ENCODE measurements at places on chromosomes 5 and 9. TPM values are rescaled to one million over a fixed set of nuclear protein-coding genes. Genes with fewer than 3 reads are reported as not detected.

The C9orf153 gene
- total RNA-seq = 0.30 TPM

The PCDHA8 gene
- total RNA-seq = 0.23 TPM

The ARSI gene
- 0.36 TPM for total RNA-seq

The MTX3 gene
- total RNA-seq = 13.0 TPM

The ASPN gene
- total RNA-seq = 9.8 TPM

The ANKRD31 gene
- total RNA-seq = 0.38 TPM

DNA sequence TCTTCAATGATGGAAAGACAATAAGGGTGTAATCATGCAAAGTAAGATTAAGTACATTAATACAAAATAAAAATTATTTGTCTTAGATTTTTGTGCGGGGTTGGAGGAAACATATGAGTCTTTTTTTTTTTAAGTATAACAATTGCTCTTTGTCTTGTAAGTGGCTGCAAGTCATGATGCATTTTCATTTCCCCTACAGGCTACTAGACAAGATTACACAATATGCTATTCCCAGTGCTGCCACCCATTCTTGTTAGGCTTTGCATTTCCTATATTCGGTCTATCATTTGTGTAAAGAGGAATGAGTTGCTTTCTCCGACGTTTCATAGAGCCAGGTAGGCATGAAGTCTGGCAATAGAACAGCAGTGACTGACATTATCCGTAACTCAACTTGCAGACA, 294.2 kb upstream of the CYLC2 start:
- DNase-seq = no peak

DNA sequence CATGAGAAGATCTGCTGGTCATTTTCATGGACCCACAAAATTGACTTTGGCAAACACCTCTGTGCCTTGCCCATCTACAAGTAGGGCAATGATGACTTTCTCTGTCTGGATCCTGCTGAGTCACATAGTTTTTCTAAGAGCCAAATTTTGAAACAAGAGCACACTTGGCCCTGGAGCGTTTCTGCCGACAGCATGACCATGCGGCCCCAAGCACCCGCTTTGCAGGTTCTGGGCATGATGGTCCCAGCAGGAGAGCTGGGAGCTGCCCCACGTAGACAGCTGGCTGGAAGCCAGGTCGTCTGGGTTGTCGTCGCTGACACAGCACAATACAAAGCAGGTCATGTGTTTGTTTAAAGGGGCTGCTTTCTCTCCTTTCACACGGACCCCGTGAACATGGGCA, 159.8 kb downstream of the SYK start:
- DNase-seq = no peak

DNA sequence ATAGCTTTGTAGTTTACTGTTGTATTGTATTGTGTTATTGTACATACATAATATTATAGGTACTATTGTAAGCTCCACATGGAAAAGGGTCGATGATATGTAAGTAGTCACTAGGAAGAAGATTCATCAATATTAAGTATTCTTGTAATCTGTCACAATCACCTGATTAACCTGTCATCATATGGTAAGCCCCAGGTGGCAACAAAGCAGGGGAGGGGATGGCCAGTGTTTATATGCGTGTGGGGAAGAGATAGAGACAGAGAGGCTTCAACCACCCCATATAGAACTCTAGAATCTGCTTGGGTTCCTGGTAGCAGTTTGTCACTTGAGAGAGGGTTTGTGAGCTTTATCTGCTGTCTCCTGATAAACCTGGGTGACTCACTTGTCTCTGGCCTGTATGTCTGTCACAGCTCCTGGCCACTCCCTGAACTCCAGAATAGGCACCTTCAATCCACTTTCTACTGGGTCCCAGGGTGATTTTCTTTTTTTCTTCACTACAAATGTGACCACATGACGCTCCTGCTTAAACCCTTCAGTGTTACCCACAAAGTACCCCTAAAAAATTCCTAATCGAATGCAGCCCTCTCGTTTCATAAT, 48.9 kb upstream of the CPEB4 start:
- DNase-seq = no peak

GRCh38 chr9:95627802-95628201, 111.0 kb upstream of the PTCH1 start:
- no peak for DNase-seq

DNA sequence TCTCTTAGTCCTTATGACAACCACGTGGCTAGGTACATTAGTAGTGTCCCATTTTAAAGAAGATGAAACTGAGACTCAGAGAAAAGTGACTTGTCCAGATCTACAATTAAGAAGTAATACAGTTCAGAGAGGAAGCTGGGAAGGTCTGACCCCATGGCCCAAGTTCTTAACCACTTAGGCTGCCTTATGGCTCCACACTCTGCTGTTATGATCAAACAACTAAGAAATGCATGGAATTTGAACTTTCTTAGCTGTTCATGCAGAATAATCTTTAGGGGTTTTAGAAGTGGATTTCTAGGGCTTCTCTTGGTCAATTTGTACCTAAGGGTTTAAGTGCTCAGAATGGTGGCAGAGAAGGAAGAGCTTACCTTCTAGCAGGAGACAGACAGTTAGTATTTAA, 128.0 kb upstream of the MSX2 start:
- DNase-seq = no peak

DNA sequence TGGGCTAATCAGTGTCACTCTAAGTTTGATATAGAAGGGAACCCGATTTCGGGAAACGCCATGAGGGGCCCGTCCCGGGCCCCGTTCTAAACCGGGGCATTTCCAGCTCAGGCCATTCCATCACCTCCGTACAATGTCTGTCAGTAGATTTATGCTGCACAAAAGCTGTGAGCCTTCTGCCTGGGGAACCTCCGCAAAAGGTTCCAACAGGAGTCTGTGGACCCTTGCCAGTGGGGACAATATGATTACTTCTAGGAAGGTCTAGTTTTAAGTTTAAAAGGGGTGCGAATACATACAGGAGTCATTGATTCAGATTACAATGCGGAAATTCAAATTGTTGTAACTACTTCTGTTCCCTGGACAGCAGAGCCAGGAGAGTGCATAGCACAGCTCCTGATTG, 57.6 kb downstream of the RAPGEF1 start:
- DNase-seq = no peak

GRCh38 chr9:127280880-127281660, 16.5 kb downstream of the GARNL3 start:
- no peak for DNase-seq

GRCh38 chr9:131984564-131984963, 95.1 kb downstream of the MED27 start:
- no peak for DNase-seq

GRCh38 chr9:318646-319045, 104.0 kb downstream of the DOCK8 start:
- no peak for DNase-seq

GRCh38 chr9:88653406-88653805, 118.4 kb downstream of the NXNL2 start:
- DNase-seq = no peak

DNA sequence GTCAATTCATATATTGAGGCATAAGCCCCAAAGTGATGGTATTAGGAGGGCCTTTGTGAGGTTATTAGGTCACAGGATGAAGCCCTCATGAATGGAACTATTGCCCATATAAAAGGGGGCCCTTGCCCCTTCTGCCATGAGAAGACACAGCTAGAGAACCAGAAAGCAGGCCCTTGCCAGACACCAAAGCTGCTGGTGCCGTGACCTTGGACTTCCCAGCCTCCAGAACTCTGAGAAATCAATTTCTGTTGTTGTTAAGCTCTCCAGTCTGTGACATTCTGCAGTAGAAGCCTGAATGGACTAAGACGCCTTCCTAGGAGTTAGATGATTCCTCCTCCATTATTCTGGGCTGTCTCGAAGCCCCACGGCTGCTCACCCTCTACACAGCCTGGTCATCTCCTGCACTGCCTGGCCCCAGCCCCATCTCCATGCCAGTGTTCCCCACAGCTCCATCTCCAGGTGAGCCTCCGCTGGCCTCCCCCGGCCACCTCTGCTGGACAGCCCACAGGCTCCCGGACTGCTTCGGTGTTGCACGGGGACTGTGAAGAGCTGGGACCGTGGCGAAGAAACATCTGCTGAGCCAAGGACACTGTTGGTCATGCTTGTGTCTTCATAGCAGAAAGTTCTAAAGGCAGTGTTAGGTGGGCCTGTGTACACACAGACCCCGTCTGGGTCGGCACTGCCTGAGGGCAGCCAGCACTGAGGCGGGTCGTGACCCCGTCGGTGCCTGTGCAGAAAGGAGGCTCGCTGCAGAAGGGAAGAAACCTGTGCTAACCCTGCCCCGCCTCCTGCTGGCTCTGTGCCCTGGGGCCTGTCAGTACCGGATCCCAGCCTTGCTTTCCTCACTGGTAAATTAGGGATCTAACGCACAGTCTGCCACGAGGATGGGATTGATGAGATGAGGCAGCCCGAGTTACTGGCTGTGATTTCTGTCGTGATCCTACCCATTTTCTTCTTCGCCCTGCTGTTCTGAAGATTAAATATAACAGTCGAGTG, 55.1 kb upstream of the CNOT6 start:
- no peak for DNase-seq

- no peak for DNase-seq
Measured at GRCh38 chr9:127390248-127390545, 6.8 kb upstream of the SLC2A8 start.
